ENCODE measurements at places on chromosomes 12 and 14.
A peak's percentile ranks its signal among the peaks of the same experiment; 100 is the strongest.

DNA sequence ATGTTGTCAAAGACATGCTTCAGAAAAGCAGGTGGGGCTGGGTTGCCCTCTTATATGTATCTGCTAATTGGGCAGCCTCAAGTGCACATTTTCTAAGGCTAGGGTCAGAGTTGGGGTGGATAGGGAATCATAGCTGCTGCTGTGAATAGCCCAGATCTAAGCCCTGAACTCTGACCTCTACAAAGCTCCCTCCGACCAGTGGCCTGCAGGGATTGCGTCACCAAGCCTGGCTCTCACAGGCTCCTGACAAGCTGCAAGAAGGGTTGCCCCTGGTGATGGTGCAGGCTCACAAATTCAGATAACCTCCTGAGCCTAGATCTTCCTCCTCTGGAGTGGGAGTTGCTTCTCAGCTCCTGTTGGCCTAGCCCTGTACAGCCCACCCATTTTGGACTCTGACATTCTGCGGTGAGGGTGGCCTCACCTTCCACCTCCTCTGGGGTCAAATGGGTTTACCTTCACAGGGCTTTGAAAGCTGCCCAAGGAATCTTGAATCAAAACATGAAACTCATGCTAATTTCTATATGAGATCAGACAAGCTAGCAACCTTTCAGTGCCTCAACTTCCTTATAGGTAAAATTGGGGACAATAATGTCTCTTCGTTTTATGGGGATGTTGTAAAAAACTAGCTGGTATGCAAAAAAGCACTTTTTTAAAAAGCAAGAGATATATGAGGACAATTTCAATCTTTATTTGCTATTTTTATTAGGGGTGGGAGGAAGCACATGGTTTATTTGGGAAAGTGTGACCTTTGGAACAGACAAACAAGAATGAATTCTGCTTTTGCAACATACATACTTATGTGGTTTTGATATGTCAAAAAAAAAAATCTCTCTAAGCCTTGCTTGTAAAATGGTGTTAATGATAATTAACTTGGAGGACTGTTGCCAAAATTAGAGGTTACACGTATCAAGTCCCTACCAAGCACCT lies 4.9 kb upstream of the SUSD6 start:
- no peak for DNase-seq

GRCh38 chr12:39389399-39390150 lies 53.3 kb downstream of the KIF21A start:
- no peak for DNase-seq

GRCh38 chr12:79023784-79024183 lies 159.2 kb downstream of the SYT1 start:
- DNase-seq = no peak

DNA sequence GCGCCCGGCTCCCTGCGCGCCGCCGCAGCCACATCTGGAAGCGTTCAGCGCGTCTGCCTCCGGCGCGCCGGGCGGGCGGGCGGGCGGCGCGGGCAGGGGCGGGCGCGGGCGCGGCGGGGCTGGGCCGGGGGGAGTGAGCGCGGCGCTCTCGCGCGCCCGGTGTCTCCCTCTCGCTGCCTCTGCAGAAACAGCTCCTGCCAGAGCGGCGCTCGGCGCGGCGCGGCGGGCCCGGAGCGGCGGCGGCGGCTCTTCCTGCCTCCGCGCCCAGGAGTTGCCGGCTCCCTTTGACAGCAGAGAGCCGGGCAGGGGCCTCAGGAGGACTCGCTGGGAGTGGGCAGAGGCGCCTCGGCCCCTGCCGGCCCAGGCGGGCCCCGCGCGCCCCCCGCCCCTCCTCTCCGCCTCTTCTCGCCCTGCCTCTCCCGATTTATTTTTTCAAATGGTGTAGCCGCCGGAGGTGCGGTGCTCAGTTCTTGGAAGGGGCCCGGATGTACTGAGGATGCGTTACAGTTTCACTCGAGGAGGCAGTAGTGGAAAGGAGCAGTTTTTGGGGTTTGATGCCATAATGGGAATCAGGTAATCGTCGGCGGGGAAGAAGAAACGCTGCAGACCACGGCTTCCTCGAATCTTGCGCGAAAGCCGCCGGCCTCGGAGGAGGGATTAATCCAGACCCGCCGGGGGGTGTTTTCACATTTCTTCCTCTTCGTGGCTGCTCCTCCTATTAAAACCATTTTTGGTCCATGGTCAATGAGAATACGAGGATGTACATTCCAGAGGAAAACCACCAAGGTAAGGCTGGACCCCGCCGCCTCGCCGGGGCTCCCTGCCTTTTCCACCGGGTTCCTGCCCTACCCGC lies at the start of gene CACNA1C:
Gene CACNA1C (plus strand): TSS at position 162 of the 853 bp plus-strand sequence. CDS start 576 bp downstream, at position 738.
- DNase-seq = peak; percentile 24

DNA sequence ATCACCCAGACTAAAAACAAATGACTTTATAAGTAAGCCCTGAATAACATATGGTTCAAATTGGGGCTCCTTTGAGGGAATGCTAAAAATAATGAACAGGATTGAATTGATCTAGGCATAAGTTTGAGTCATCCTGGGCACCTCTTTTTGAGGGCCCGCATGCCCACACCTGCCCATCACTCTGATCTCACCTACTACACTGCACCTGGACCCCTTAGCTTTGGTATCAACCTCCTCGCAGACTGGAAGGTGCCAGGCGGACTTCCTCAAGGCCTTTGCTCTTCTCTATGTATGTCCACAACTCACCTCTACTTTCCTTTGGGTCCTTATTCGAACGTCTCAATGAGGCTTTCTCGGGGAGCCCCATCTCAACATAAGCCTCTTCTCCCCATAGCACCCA lies 17.2 kb downstream of the NTN4 start:
- DNase-seq = no peak

- DNase-seq = peak; percentile 85
Measured at GRCh38 chr12:122064780-122065588, 13.6 kb upstream of the MLXIP start.

DNA sequence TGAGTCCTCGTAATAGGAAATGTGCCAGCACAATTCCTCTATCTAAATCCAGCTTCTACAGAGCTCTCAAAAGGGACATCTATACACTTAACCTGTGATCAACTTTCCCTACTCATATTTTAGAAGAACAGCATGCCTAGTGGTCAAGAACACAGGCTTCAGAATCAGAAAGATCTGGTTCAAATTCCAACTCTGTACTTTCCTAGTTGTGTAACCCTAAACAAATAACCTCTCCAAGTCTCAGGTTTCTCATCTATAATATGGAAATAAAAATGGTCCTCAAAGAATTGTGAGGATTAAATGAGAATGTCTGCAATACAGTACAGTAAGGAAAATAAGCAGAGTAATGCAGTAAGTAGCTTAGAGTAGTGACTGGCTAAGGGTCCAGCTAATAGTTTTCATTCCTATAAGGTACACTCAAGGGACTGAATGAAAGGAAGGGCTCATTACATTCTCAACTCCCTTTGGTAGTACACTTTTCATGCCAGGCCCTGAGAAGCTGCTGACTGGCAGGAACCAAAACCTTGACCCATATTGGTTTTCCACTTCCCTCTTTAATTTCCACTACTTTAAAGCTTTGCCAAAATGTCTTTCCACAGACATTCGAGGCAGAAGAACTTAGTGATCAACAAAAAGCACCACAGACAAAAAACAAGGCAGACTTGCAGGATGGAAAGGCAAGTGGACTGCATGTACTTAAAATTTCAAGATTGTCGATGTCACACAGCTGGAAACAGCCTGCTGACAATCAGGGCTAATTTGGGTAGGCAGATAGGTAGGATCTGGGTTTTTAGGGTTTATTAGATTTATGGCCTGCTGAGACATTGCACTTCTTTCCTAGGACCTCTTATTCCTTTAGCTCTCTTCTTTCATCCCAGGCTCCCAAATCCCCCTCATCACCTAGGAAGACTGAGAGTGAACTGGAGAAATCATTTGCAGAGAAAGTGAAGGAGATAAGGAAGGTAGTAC lies 4.3 kb downstream of the CCDC196 start:
- no peak for DNase-seq

DNA sequence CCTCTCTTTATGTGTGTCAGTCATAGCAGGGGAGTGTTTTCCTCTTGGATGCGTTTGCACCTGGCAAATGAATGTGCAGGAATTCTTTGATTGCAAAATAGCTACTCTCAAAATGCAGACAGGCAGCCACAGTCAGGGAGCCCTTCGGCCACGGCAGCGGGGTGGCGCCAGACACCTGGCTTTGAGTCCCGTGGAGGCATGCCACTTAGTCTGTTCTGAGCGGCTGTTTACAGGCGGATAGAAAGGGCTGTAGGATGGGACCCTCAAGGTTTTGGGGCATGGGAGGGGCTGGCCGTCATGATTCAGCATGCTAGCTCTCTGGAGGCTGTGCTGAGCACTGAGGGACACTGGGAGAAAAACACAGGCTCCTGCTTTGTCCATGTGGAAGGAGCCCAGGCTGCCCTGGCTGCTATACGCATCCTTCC lies 117.1 kb downstream of the SLC25A47 start:
- peak; percentile 73 for DNase-seq

DNA sequence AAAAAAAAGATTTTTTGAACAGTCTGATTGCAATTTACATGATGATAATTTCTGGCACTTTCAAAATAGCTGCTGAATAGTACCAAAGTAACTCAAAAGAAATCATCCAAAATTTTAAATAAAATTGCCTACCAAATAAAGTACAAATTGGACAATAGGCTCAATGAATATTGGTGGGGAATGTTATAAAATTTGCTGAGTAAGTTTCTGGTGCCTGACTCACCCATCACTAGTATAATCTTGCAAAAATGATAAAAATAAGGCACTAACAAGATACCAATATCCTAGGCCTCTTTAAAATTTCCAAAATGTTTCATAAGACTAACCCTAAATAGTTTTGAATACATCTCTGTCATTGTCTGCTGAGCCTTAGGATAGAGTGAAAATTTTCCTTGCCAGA lies 145.3 kb upstream of the LRFN5 start:
- no peak for DNase-seq

- no peak for DNase-seq
Measured at GRCh38 chr12:2294651-2295475, 242.1 kb downstream of the CACNA1C start.

GRCh38 chr14:42569227-42569626 lies 962.6 kb downstream of the LRFN5 start:
- no peak for DNase-seq

GRCh38 chr14:81710232-81710845 lies 176.7 kb upstream of the SEL1L start:
- peak; percentile 9 for DNase-seq

- no peak for DNase-seq
Measured at GRCh38 chr12:68794653-68795251, 13.2 kb upstream of the MDM2 start.

DNA sequence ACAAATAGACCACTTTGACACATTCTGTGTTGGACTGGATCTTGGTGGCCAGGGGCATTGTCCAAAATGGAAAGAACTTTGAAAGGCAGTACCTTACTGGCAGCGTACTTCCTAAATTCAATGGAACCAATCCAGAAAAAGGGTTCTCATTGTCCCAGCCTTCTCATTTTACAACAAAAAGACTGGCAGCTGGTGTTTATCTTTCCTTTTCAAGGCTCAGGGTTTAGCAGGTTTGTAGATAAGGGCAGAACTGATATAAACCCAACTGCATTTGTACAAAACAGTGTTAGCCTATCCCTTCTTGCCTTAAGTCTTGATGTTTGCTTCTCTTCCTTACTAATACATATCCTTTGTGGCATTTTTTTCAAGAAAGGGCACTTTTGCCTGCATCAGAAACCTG lies 7.7 kb downstream of the THAP2 start:
- peak; percentile 24 for DNase-seq

- DNase-seq = no peak
Measured at GRCh38 chr12:802242-803120, 50.1 kb downstream of the WNK1 start.

DNA sequence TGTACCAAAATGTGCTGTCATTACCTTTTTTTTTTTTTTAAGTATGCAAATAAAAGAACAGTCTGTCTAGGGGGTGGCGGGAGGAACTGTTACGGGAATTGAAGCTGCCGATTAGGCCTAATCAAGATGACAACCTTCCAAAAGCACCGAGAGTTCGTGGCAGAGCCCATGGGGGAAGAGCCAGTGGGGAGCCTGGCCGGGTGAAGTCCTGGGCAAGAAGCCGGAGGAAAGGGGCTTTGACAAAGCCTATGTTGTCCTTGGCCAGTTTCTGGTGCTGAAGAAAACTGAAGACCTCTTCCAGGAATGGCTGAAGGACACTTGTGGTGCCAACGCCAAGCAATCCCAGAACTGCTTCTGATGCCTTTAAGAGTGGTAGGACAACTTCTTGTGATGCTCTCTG lies 42.6 kb downstream of the ACTN1 start:
- DNase-seq = no peak

GRCh38 chr14:74545386-74545785 lies 51.8 kb downstream of the ISCA2 start:
- no peak for DNase-seq

DNA sequence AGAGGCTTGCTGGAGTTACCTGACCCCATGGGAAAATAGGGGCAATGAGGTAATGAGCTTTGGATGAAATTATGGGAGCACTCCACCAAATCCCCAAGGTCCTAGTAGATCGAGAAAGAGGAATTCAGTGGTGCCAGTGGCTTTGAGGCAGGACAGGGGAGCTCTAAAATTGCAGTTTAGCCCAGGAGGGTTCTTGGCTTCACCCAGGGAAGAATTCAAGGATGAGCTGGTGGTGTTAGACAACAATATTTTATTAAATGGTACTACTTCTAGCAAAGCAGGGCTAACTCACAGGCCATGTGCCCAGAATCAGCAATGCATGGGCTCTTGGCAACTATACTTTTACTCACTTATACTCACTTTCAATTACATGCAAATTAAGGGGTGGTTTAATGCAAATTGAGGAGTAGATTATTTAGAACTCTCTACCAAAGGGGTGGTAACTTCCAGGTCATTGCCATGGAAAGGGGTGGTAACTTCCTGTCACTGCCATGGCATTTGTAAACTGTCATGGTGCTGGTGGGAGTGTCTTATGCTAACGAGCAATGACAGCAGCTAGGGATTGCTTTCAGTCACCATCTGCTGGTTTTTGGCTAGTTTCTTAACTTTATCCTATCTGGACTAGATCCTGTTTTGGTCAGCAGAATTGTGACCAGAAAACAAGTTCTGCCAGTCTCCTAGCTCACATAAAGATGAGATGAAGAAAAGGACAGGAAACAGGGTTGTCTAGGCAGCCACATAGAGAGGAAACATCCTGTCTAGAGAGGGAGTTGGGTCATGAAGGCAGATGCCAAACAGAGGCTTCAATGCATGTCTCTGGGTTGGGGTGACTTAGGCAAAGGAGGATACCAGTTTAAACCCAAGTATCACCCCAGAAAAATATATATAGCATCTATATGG lies 64.7 kb downstream of the ZNF641 start:
- no peak for DNase-seq

GRCh38 chr12:109807954-109808643 lies 25.1 kb downstream of the TRPV4 start:
- DNase-seq = no peak

- DNase-seq = no peak
Measured at GRCh38 chr14:87838931-87839330, 154.1 kb downstream of the GALC start.

- peak; percentile 60 for DNase-seq
Measured at GRCh38 chr14:34356264-34356654, 105.8 kb downstream of the SPTSSA start.

DNA sequence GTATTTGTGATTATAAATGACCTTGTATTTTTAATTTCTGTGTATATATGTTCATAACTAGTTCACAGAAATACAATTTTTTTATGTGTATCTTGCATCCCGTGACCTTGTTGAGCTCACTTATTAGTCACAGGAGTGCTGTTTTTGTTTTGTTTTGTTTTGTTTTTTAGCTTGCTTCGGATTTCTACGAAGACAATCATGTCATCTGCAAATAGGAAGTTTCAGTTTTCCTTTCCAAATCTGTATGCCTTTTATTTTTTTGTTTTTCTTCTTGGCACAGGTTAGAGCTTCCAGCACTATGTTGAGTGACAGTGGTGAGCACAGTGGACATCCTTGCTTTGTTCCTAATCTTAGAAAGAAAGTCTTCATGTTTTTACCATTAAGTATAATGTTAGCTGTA lies 229.2 kb upstream of the GARIN6 start:
- no peak for DNase-seq

GRCh38 chr12:3219233-3219632 lies 142.1 kb downstream of the TSPAN9 start:
- no peak for DNase-seq

Measured in SJCRH30 (cell line).